ENCODE measurements at places on chromosomes 12 and 14.

DNA sequence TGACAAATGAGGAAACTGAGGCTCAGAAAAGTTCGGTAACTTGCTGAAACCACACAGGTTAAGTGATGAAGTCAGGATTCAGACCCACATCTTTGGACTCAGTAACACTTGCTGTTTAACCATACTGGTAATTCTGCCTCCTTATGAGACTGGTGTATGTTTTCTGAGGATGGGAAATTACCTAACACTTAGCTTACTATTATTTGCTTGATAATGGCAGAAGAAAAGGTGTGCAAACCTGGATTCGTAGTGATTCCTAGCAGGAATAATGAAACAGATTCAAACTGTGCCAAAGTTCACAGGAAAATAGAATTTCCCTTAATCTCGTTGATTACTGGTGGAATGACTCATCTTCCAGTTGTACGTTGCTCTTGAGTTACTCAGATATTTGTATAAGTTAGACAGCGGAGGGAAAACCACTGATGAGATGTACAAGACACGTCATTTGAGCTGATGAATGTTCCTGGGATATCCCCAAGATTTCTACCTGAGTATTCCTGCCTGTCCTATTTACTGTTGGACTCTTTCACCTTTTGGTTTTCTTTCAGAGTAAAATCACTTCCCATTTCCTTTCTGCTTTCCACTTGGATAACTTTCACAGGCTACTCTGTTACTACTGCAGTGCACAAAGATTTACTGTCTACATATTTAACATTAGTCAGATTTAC lies 37.5 kb downstream of the PRORP start:
- no peak for DNase-seq

DNA sequence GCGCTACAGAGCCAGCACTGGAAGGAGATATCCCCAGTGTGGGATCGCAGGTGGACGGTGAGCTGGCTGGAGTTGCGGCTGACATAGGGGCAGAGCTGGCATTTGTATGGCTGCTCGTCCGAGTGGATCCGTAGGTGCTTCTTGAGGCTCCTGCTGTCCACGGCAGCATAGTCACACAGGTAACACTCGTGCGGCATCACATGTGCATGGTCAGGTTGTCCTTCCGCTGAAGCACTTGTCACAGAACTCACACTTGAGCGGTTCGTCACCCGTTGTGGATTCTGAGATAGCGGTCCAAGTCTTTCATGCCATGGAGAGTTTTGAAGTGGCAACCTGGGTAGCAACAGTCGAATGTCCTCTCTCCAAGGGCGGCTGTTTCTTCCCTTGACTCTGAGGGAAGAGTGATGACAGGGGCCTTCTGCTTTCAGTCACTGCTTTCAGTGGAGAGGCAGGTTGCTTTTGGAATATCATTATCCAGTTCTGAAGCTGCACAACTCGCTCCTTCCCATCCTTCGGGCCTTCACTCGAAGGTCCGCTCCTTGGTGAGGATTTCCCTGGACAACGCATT lies 37.0 kb upstream of the SAV1 start:
- DNase-seq, result no peak

GRCh38 chr12:102920271-102920670 lies 3.2 kb upstream of the PAH start:
- no peak for DNase-seq

- no peak for DNase-seq
These were observed 4.4 kb downstream of the AVIL start for GRCh38 chr12:57813971-57814772.

DNA sequence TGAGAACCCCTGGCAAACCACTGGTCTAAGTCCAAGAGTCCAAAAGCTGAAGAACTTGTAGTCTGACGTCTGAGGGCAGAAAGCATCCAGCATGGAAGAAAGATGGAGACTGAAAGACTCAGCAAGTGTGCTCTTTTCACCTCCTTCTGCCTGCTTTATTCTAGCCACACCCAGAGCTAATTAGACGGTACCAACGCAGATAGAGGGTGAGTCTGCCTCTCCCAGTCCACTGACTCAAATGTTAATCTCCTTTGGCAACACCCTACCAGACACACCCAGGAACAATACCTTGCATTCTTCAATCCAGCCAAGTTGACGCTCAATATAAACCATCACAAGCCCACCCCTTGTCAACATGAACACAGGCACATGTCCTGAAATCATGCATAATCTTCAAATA lies 155.1 kb downstream of the CCDC59 start:
- DNase-seq, result no peak

DNA sequence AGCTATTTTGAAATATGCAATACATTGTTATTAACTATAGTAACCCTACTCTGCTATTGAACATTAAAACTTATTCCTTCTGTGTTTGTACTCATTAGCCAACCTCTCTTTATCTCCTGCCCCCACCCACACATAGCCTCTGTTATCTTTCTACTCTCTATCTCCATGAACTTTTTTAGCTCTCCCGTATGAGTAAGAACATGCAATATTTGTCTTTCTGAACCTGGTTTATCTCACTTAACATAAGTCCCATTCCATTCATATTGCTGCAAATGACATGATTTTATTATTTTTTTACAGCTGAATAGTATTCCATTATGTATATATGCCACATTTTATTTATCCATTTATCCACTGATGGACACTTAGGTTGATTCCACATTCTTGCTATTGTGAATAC lies 79.0 kb upstream of the AMIGO2 start:
- DNase-seq, result no peak

DNA sequence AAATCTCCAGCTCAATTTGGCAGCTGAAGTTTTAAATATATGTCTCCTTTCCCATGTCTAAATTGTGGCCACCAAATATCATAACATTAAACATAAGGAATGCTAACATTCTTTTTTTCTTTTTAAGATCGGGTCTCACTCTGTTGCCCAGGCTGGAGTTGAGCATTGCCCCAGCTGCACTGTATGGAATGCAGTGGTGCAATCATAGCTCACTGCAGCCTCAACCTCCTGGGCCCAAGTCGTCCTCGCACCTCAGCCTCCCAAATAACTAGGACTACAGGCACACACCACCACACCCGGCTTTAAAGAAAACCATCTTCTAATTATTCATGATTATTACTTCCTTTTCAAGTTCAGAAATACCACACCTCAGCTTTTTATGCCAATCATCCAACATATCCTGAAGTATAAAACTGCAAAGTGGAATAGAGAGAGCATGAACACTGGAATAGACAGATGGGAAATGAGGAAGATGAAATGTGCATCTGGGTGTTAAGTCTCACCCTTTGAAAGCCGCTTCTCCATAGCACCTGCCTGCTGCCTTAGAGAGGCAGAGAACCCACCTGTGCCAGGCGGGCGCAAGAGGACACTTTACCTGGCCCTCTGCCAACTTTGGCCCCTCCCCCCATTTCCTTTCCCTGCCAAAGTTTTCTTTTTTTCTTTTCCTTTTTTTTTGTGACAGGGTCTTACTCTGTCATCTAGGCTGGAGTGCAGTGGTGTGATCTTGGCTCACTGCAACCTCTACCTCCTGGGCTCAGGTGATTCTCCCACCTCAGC lies 2.8 kb upstream of the EML1 start:
- DNase-seq, result no peak

DNA sequence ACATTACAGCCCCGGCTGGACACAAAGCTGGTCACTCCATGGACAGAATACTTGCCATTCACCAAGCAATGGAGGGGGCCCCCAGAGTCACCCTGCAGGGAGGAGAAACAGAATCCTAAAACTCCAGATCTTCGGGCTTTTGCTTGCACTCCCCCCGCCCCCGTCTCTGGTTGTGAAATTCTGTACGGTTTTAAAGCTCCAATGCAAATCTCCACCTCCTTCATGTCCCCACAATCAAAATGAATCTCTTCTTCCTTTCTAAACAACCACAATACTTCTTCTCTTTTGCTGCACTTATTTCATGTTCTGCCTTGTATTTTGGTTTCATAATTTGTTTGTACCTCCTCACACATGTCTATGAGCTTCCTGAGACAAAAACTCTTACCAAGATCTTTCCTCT lies 5.8 kb upstream of the BIN2 start:
- no peak for DNase-seq

- DNase-seq, result no peak
These were observed 1121.8 kb upstream of the USP15 start for GRCh38 chr12:61138415-61138759.

GRCh38 chr14:84694161-84694560 lies 835.8 kb upstream of the FLRT2 start:
- DNase-seq, result no peak

- no peak for DNase-seq
These were observed 248.2 kb downstream of the SLC41A2 start for GRCh38 chr12:104709692-104710435.

DNA sequence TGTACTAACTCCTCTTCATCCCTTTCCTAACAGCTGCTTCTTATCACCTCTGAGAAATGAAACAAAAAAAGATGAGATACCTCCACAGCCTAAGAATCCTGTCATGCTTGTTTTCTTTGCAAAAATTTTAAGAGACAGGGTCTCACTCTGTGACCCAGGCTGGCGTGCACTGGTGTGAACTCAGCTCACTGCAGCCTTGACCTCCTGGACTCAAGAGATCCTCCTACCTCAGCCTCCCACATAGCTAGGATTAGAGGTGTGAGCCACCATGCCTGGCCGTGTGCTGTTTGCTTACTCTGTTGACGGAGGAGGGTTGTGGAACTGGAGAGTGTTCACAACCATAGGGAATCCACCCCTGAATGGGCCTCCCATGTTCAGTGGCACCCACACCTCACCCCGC lies 16.2 kb downstream of the CSRNP2 start:
- DNase-seq, result no peak

GRCh38 chr12:119415714-119416113 lies 81.2 kb downstream of the CCDC60 start:
- no peak for DNase-seq

- DNase-seq, result no peak
These were observed 657 bp downstream of the METAP2 start for GRCh38 chr12:95474660-95474958.

DNA sequence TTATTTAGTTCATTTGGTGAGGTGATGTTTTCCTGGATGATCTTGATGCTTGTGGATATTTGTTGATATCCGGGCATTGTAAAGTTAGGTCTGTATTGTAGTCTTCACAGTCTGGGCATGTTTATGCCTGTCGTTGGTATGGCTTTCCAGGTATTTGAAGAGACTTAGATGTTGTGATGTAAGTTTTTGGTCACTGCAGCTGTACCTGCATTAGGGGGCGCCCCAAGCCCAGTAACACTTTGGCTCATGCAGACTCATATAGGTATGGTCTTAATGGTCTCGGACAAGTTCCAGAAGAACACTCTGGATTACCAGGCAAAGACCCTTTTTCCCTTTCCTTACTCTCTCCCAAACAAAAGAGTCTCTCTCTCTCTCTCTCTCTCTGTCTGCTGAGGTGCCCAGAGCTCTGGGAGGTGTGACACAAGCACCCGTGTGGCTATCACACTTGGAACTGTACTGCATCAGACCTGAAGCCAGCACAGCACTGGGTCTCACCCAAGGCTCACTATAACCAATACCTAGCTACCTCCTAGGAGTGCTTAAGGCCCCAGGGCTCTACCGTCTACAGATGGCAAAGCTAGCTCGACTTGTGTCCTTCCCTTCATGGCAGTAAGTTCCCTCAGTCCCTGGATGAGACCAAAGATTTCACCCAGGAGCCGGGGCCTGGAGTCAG lies 425.8 kb upstream of the ATXN7L3B start:
- no peak for DNase-seq

DNA sequence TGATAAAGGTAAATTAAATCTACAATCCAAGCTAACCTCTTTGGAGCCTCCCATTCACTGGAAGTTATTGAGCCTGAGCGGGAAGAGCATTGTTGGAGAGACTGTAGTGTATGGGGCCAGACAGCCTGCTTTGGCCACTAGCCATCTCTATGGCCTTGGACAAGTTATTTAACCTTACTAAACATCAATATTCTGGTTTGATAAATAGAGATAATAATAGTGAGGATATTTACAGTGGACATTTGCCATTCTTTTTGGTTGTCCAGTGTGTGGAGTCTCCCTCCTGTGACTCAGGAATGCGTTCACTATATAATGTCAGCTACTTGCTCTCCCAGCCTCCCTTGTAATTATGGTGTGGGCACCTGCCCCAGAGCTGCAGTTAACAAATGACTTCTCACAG lies 216.1 kb downstream of the SLC38A4 start:
- DNase-seq, result no peak

- DNase-seq, result no peak
These were observed 218.8 kb upstream of the RGS6 start for GRCh38 chr14:71713451-71713850.

GRCh38 chr14:88098163-88098562 lies 93.2 kb downstream of the GPR65 start:
- no peak for DNase-seq

- no peak for DNase-seq
These were observed 225.0 kb upstream of the GRIP1 start for GRCh38 chr12:66903782-66904396.

DNA sequence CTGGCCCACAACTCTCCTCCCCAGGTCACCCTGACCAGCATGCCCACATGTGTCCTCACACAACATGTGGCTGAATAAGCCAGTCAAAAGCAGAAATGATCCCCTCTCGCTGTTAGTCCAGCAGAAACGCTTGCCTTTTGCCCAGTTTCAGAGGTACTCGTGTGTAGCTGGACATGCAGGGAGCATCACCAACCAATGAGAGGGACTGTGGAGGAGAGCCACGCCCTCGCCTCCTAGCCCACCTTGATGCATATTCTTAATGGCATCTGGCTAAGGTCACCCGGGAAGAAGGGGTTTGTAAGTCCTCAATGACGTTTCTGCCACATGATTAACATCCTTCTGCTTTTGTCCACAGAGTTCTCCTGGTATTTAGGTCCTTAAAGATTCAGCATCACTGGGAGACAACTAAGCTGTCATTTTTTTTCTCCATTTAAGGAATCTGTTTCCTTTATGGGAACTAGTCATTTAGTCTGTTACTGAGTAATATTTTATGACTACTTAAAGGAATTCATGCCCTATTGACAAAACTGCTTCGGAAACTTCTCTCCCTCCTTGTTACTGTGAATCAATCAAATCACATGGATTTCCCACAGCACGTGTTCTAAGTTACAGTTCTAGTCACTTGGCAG lies 134.0 kb downstream of the GCH1 start:
- no peak for DNase-seq

DNA sequence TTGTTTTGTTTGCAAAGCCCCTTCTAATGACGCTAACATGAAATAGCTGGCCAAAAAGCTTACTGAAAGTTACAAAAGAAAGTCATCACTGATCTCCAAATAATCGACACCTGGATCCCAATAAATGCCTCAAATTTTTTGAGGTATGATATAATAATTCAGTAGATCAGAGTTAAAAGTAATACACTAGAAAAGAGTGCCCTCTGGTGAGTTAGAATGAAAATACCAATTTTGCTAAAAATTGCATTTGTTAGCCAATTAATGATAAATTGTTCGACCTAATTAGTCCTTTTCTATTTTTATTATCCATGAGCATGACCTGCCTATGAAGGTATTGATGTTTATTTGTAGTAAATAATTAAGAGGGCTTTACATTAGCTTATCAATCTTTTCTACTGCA lies 78.6 kb downstream of the CEP128 start:
- DNase-seq, result no peak
